ENCODE measurements at places on chromosomes 6 and 20. TPM values are rescaled to one million over a fixed set of nuclear protein-coding genes. Genes with fewer than 3 reads are reported as not detected.

Gene DEFB118
- not detected for total RNA-seq

Gene AGER
- total RNA-seq: 0.50 TPM

Gene PLTP
- total RNA-seq: 162 TPM

Gene BPIFA1
- total RNA-seq: not detected

Gene TMEM200A
- 44.5 TPM for total RNA-seq

Gene CFAP206
- 0.50 TPM for total RNA-seq

Gene SPDEF
- total RNA-seq: not detected

Measured in smooth muscle cell of trachea (primary cell).